ENCODE measurements at places on chromosomes 16 and 17.
A peak's percentile ranks its signal among the peaks of the same experiment; 100 is the strongest.

DNA sequence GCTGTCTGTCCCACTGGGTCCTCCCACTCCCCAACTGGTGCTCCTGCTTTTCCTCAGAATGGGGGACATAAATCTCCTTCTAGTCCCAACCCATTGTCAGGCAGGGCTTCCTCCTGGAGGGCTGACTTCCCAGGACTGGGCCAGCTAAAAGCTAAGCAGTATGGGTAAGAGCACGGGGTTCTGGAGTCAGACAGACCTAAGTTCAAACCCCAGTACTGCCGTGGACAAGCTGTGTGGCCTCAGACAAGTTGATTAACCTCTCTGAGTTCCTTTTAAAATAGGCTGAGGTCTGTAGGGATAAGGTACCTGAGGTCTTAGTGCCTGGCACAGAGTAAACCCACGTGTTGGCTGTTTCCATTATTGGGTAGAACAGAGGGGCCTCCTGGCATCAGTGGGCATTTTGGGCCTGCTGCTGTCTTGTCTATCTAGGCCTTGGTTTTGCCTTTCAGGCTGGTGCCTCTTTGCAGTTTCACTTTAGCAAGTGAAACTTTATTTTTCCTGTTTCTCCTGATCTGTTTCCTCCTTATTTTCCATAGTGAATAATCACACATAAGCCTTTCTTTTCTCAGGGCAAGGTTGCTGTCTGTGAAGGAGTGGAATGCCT lies 114.6 kb downstream of the PRKCB start:
- H3K27ac ChIP-seq, result peak overlapping the region; percentile 51
- H3K27me3 ChIP-seq, result no peaks in the 10 kb centered on the region
- DNase-seq, result no peak
- H3K4me1 ChIP-seq, result no peaks in the 10 kb centered on the region
- H3K4me3 ChIP-seq, result no peak overlapping the region

DNA sequence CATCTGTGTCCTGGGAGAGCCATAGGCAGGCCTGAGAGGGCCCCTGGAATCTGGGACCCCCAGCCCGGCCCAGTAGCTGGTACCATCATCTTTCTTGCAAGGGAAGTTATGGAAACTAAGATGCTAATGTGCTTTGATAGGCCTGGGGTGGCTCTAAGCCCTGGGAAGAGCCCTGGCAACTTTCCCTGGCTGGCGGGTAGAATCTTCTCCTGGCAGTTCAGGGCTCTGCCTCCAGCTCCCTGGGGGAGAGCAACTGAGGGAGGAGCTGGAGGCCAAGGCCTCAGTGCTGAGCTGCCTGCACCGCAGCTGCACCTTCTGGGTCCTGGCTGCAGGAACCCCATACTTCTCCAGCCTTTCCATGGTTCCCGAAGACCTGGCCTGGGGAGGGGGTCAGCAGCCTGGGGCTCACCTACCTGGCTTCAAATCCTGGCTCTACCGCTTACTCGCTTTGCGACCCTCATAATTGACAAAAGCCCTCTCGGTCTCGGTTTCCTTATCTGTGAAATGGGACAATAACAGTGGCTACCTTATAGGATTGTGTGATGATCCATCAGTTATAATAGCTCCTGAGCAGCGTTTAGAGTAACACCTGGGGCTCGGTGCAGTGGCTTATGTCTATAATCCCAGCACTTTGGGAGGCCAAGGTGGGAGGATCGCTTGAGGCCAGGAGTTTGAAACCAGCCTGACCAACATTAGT lies 333.7 kb downstream of the SEC14L1 start:
- DNase-seq, result no peak
- no peak overlapping the region for H3K27ac ChIP-seq
- no peaks in the 10 kb centered on the region for H3K36me3 ChIP-seq
- H3K27me3 ChIP-seq, result no peaks in the 10 kb centered on the region

DNA sequence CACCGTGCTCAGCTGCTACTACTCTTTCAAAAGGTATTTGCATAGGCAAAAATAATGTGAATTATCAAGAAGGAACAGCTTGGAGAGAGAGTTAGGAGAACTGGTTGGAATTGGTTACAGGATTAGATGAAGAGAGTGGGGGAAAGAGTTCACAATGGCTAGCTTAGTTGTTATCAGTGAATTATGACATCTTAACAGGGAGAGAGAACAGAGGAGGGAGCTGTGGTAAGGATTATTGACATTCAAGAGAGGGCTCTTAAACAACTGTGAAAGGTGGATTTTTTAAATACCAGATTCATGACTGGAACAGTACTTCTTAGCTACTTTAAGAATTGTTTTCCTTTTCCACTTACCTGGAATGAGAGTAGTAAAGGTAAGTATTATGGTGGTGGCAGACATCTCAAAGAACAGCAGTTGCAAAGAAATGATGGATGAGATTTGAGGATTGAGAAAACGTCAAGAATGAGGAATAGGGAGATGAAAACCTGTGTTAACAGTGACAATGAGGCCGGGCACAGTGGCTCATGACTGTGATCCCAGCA lies 43.9 kb upstream of the SLC5A11 start:
- no peaks in the 10 kb centered on the region for H3K4me1 ChIP-seq
- DNase-seq, result no peak
- H3K27me3 ChIP-seq, result no peaks in the 10 kb centered on the region
- no peak overlapping the region for H3K27ac ChIP-seq
- H3K4me3 ChIP-seq, result no peak overlapping the region

DNA sequence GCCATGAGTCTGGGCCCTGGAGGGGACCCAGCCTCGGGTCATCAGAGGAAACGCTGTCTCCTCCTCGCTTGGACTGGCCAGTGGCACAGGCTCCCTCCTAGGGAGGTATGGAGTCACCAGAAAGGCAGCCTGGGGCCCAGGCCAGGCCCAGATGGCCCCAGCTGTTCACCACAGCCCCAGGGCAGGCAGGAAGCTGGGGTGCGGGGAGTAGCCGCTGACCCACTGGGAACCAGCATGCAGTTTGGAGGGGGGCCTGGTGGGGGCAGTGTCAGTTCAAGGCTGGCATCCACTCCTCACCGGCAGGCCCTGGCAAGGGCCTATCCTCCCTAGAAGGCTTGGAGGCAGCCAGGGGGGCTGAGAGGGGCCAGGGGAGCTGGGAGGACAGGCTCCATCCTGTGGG lies 48.8 kb downstream of the SDK2 start:
- no peaks in the 10 kb centered on the region for H3K36me3 ChIP-seq
- DNase-seq, result peak; percentile 71
- H3K4me1 ChIP-seq, result peaks cover 17% of the 10 kb centered on the region
- no peak overlapping the region for H3K4me3 ChIP-seq
- no peaks in the 10 kb centered on the region for H3K27me3 ChIP-seq

- no peaks in the 10 kb centered on the region for H3K4me1 ChIP-seq
- H3K27me3 ChIP-seq, result no peaks in the 10 kb centered on the region
- H3K4me3 ChIP-seq, result no peak overlapping the region
- H3K27ac ChIP-seq, result no peak overlapping the region
- H3K36me3 ChIP-seq, result peaks cover 50% of the 10 kb centered on the region
Measured at GRCh38 chr17:48074322-48075081, 26.3 kb downstream of the NFE2L1 start.

GRCh38 chr16:66878067-66878466 lies 2.2 kb upstream of the PDP2 start:
- DNase-seq, result no peak
- no peaks in the 10 kb centered on the region for H3K36me3 ChIP-seq
- H3K4me3 ChIP-seq, result no peak overlapping the region
- no peak overlapping the region for H3K27ac ChIP-seq
- no peaks in the 10 kb centered on the region for H3K27me3 ChIP-seq

GRCh38 chr16:72673118-72673517 lies 374.8 kb downstream of the ZFHX3 start:
- H3K4me3 ChIP-seq, result no peak overlapping the region
- no peaks in the 10 kb centered on the region for H3K27me3 ChIP-seq
- H3K27ac ChIP-seq, result no peak overlapping the region

DNA sequence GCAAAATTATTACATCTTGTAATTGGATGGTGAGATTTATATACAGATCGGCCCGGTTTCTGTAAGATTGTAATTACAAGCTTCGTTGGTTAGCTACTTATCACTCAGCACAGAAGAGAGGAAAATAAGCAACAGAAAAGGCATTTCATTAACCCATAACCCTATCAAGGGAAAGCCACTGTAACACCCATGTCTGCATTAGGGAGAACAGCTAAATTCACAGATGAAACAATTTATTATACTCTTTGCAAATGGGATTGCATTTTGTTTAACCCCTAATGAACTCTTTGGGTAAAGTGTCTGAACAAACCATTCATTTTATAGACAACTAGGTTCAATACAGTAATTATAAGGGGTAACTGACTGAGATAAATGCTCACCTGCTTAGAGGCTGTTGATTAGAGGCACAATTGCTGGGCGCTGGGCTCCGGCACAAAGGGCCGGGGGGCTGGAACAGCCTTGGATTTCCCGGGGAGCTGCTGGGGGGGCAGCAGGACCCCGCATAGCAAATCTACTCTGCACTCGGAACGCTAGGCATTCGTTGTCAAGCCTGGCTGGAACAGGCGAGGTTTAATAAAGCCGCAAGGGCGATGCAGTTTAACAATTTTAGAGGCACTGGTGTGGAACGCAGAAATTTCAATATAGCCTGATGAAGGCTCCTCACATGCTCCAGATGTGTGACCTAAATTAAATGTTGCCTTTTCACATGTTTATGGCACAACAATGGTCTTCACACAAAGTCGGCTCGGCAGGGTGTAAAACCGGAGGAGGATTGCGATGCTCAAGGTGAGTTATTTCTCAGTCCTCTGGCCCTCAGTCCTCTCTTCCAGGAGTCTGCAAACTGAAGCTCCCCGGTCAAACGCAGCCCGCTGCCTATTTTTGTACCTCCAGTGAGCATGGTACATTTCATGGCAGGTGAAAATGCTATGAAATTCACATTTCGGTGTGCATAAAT lies 134.0 kb upstream of the IRX6 start:
- no peak for DNase-seq
- H3K4me1 ChIP-seq, result no peaks in the 10 kb centered on the region
- H3K27me3 ChIP-seq, result no peaks in the 10 kb centered on the region
- H3K4me3 ChIP-seq, result no peak overlapping the region

GRCh38 chr16:30372725-30373124 lies 1.9 kb upstream of the MYL11 start:
- H3K27me3 ChIP-seq, result no peaks in the 10 kb centered on the region
- no peak overlapping the region for H3K27ac ChIP-seq
- no peak overlapping the region for H3K4me3 ChIP-seq
- DNase-seq, result peak; percentile 72

GRCh38 chr16:58931436-58931835 lies 197.3 kb upstream of the GOT2 start:
- H3K4me1 ChIP-seq, result no peaks in the 10 kb centered on the region
- H3K27ac ChIP-seq, result no peak overlapping the region
- no peak for DNase-seq
- no peaks in the 10 kb centered on the region for H3K36me3 ChIP-seq
- no peak overlapping the region for H3K4me3 ChIP-seq
- no peaks in the 10 kb centered on the region for H3K27me3 ChIP-seq

- H3K36me3 ChIP-seq, result no peaks in the 10 kb centered on the region
- H3K4me3 ChIP-seq, result no peak overlapping the region
Measured at GRCh38 chr17:71869841-71870545, 250.8 kb upstream of the SOX9 start.

- H3K4me3 ChIP-seq, result no peak overlapping the region
- H3K4me1 ChIP-seq, result peaks cover 20% of the 10 kb centered on the region
- H3K27ac ChIP-seq, result no peak overlapping the region
Measured at GRCh38 chr16:15523939-15524338, 89.6 kb downstream of the BMERB1 start.

DNA sequence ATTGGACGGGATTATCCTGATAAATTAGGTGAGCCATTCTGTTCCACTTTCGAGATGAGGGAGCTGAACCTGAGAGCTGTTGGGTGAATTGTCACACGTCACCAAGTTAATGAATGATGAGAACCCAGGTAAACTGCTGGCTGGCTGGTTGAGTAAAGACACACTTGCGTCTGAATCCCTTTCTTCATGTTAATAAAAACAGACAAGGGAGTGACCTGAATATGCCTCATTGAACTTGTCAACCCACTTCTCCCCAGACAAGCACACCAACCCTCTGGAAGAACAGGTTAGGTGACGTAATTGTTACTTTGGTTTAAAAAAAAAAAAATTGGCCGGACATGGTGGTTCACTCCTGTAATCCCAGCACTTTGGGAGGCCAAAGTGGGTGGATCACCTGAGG lies 400.9 kb upstream of the CDH5 start:
- no peak overlapping the region for H3K27ac ChIP-seq
- no peak for DNase-seq
- H3K4me1 ChIP-seq, result no peaks in the 10 kb centered on the region

DNA sequence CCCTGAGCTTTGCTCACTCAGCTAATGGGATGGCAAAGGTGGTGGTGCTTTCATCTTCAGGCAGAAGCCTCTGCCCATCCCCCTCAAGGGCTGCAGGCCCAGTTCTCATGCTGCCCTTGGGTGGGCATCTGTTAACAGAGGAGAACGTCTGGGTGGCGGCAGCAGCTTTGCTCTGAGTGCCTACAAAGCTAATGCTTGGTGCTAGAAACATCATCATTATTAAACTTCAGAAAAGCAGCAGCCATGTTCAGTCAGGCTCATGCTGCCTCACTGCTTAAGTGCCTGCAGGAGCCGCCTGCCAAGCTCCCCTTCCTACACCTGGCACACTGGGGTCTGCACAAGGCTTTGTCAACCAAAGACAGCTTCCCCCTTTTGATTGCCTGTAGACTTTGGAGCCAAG lies 5.7 kb upstream of the MAPK8IP3 start:
- H3K4me1 ChIP-seq, result peaks cover 6% of the 10 kb centered on the region
- H3K27me3 ChIP-seq, result no peaks in the 10 kb centered on the region
- DNase-seq, result no peak
- H3K4me3 ChIP-seq, result no peak overlapping the region

DNA sequence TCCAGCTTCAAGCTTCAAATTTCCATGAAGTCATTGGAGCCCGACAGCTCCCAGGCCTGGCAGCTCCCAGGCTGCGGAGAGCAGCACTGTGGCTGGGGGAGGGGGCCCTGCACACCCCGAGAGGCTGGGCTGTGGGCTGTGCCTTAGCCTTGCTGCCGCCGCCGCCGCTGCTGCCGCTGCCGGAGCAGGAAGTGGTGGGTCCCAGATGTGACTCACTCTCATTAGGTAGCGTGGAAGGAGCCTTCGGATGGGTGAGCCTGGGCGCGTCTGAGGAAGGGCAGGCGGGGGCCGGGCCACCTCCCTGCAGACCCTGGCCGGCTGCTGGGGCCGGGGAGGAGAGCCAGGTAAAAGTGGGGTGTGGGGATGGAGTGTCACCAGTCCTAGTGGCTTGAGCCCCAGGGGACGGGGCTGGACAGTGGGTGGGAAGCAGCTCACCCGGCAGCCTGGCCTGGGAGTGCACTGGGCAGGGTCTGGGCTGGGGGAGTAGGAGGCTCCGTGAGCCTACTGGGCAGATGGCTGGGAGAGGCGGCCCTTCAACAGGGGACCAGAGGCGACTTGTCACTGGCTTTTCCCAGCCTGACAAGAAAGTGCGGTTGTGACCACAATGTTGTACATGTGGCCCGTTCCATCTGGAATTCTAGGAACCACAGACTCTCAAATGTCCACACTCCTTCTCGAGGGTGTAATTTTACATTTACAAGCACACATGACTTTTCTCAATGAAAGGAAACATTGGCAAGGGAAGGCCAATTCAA lies at the start of gene ADCY7:
ADCY7 (plus strand) TSS at position 215 of the 755 bp plus-strand sequence. CDS start 21,629 bp downstream, outside the sequence.
- H3K4me1 ChIP-seq, result peaks cover 22% of the 10 kb centered on the region
- no peaks in the 10 kb centered on the region for H3K36me3 ChIP-seq
- peak within 1 kb of the TSS; percentile 79 for H3K27ac ChIP-seq
- no peaks in the 10 kb centered on the region for H3K27me3 ChIP-seq
- H3K4me3 ChIP-seq, result peak within 1 kb of the TSS; percentile 50

GRCh38 chr17:46741122-46741730 lies 77.3 kb downstream of the WNT3 start:
- no peak for DNase-seq
- no peak overlapping the region for H3K4me3 ChIP-seq
- no peaks in the 10 kb centered on the region for H3K27me3 ChIP-seq

Data from upper lobe of right lung (tissue), 1 donor.